Stomach (tissue), 19 donors: ENCODE measurements at places on chromosomes 3 and 15. TPM values are rescaled to one million over a fixed set of nuclear protein-coding genes. Genes with fewer than 3 reads are reported as not detected.

- peak; percentile 30 for DNase-seq
- no peaks in the 10 kb centered on the region for H3K4me1 ChIP-seq
Measured at GRCh38 chr3:35224565-35225295, 414.6 kb upstream of the ARPP21 start.

The CILP gene
- polyA plus RNA-seq = 1.8 TPM

- no peaks in the 10 kb centered on the region for H3K4me1 ChIP-seq
- H3K36me3 ChIP-seq = peaks cover 53% of the 10 kb centered on the region
- no peak overlapping the region for H3K4me3 ChIP-seq
- no peaks in the 10 kb centered on the region for H3K27me3 ChIP-seq
Measured at GRCh38 chr3:58521917-58522631, 14.9 kb downstream of the ACOX2 start.

The DHX30 gene
- 22.6 TPM for polyA plus RNA-seq

The GHSR gene
- polyA plus RNA-seq = not detected
